ENCODE measurements at places on chromosomes 16 and 17.

- no peak for DNase-seq
Measured at GRCh38 chr16:51430716-51431369, 279.8 kb upstream of the SALL1 start.

DNA sequence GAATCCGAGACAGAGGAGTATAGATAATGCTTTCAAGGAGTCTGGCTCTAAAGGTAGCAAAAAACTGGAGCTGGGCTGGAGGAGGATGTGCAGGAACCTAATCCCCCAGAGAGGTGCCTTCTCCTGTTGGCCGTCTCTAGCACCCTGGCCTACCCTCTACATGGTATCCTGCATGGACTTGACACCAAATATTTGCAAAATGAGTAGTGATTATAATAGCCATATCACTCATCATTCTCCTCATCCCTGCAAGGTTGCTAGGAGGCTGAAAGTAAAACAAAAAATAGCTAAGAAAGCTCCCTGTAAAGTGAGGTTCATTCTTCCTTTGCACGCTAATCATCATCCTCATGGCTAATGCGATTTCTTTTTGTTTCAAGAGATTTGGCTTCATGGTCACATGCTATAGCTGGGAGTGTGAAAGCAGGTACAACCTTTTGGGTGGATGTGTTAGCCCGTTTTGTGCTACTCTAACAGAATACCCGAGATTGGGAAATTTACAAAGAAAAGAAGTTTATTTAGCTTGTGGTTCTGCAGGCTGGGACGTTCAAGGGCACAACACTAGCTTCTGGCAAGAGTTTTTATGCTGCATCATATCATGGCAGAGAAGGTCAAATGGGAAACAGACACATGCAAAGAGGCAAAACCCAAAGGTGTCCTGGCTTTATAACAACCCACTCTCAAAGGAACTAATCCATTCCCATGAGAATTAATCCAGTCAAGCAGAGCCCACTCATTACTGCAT lies 27.1 kb upstream of the CIITA start:
- DNase-seq: no peak

- no peak for DNase-seq
Measured at GRCh38 chr16:5054876-5055865, 10.6 kb downstream of the C16orf89 start.

DNA sequence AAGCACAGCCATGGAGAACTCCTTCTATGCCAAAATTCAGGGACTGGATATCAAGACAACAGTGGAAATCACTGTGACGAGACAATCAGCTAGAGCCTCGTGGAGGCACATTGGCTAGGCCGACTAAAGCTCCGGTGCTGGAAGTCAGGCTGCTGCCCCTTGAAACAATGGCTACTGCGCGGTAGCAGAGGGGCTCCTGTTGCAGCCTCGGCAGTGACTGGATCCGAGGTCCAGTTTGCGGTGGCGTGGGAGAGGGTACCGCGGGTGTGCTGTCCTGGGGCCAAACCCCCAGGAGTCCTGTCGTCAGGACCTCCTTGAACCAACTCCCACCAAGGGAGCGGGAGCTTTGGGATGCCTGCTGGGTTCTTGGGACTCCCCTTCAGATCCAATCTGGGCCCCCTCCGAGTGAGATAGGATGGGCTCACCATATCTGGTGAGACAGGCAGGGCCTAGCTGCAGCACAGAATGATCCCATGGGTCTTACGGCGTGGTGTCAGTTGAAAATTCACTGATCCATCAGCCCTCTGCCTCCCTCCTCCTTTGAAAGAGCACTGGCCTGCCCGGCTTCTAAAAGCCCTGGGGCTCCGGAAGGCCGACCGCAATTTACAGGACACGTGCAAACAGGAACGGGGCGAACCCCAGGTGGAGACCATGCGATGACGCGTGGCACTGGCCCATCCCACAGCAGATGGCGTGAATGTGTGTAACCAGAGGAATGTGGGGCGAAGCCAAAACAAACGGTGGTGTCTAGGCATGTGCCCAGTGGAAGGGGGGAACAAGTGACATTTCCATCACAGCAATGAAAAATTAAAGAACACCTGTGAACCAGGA lies 15.8 kb upstream of the KCNJ18 start:
- no peak for DNase-seq

DNA sequence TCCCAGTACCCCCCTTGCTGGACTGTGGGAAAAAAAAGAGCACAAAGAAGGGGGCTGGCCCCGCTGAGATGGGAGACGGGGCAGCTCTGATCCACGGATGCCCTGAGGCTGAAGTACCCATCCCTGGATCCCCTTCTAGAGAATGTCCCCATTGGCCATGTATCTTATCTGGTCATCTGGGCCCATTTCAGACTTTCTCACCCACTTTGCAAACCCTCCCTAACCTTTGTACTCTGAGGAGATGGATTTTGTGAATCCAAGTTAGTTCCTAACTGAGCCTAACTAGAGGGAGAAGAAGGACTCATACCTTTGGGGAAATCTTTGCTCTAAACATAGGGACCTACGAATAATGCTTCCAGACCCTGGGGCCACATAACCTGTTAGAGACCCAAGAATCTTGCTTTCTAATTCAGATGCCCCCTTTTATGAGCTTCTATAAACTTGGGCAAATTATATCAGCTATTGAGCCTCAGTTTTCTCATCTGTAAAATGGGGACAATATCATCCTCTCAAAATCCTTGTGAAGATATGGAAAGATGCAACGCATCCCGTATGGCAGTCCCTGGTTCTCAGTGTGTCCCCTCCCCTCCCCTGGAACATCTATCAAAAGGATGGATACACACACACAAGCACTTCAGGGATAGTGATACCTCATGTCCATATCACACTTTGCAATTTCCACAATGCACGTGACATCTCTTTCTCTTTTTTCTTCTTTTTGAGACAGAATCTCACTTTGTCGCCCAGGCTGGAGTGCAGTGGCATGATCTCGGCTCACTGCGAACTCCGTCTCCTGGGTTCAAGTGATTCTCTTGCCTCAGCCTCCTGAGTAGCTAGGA lies 16.8 kb upstream of the FZD2 start:
- DNase-seq: no peak

DNA sequence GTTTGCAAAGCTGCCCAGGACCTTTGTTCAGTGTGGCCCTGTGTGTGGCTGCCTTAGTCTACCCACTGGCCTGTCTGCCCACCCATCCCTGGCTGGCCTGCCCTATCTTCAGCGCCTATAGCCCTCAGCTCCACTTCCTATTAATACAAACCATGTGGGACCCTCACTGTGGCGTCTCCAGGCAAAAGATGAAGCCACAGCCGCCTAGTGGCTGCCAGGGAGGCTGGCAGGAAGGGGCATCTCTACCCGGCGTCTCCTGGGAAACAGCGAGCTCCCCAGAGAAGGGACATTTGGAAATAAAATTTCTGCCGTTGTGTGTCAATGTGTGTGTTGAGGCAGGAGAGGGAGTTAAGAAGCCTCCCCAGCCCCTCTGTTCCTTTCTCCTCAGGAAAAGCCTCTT lies 31.5 kb downstream of the NEUROD2 start:
- DNase-seq: no peak

DNA sequence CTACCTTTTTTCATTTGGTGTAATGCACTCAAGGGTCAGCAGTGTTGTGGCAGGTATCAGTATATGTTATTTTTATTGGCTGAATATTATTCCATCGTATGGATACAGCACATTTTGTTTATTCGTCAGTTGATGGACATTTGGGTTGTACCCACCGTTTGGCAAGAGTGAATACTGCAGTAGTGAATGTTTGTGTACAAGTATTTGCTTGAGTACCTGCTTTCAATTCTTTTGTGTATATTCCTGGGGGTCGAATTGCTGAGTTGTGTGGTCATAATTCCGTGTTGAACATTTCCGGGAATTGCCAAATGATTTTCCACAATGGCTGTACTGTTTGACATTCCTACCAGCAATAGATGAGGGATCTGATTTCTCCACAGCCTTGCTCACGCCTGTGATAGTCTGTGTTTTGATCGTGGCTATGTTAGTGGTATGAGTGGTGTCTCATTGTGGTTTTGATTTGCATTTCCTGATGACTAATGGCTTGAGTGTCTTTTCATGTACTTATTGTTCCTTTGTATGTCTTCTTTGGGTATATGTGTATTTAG lies 108.4 kb downstream of the OR1D5 start:
- peak; percentile 23 for DNase-seq

DNA sequence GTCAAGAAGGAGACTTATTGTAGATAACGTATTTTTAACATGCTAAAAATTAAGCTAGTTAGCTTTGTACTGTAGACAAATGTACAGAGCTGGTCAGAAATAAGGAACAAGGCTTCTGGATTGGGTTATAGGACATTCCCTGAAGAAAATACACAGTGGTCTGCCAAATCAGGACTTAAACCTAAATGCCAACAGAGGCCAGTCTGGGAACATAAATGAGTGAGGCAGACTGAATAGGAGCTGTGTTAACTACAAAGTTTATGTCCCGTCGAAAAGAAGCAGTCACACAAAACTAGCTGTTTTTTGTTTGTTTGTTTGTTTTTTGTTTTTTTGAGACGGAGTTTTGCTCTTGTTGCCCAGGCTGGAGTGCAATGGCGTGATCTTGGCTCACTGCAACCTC lies 120.4 kb upstream of the C17orf78 start:
- no peak for DNase-seq

DNA sequence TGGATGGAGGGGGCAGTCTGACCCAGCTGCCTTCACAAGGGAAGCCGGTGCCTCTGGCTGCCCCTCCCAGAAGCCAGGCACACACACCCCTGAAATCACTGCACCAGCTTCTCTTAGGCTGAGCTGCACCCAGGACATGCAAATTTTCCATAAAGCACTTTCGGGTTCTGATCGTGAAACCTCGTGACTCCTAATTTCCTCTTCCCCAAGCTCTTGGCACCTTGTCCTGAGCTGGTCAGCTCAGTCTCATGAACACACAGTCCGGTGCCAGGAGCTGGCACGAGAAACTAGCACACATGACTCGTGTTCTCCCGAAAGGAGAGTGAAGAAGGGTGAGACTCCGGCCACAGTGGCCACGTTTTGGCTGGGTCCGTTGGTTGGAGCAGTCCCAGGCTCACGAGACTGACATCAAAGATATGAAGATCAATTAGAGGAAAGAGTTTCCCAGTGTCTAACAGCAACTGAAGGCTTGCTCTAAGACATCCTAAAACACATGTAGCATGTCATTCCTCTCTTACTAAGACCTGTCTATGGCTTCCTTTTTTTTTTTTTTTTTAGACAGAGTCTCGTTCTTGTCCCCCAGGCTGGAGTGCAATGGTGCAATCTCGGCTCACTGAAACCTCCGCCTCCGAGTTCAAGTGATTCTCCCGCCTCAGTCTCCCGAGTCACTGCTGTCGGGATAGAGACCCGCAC lies 9.2 kb upstream of the ABR start:
- DNase-seq: no peak

Measured in CD4-positive, alpha-beta T cell treated with Interleukin-17A for 1 hour (primary cell).